ENCODE measurements at places on chromosomes 5 and 9. TPM values are rescaled to one million over a fixed set of nuclear protein-coding genes. Genes with fewer than 3 reads are reported as not detected.

The CAMLG gene
- 52.6 TPM for total RNA-seq

The CYSRT1 gene
- 1.1 TPM for total RNA-seq

The SLU7 gene
- 56.4 TPM for total RNA-seq

The CCL28 gene
- total RNA-seq = 1.7 TPM

The OBP2B gene
- not detected for total RNA-seq

The PPIC gene
- 3.6 TPM for total RNA-seq

The PCDHGA10 gene
- total RNA-seq = 2.2 TPM

The QRFP gene
- total RNA-seq = 0.33 TPM

DNA sequence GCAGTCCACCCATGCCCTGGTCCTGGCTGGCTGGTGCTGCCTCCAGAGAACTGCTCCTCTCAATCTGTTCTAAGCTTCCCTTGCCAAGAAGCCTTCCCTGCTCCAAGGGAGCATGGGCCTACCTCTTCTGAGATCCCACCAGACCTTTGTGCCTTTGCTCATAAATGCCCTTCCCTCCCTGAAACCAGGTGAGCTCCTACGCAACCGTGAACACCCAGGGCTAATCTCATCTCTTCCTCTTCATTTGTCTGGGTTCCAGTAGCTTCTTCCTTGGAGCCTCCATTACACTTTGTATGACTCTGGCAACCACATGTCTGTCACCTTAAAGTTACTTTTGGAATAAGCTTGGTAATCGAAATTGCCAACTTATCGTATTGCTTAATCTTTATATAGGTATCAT is 270.6 kb downstream of the PBX3 start:
- no peak for ATAC-seq

DNA sequence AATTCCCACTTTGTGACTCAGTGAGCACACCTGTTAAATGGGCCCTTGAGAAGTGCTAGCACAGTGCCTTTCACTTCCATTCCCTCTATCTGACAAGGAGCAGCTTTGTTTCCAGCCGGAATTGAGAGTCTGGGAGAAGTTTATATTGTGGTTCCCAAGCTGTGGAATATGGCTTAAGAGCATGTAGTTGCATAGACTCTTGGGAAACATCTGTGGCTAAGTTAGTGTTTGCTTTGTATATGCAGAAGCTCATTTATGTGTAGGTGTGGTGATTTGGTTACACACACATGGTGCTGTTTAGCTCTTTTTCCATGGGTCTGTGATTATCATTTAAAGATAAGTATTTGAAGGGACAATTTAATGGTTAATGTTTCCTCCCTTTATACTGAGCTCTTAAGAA is 110.5 kb upstream of the HMHB1 start:
- ATAC-seq = no peak

GRCh38 chr9:79817438-79818004 is 245.8 kb downstream of the TLE4 start:
- ATAC-seq = no peak

DNA sequence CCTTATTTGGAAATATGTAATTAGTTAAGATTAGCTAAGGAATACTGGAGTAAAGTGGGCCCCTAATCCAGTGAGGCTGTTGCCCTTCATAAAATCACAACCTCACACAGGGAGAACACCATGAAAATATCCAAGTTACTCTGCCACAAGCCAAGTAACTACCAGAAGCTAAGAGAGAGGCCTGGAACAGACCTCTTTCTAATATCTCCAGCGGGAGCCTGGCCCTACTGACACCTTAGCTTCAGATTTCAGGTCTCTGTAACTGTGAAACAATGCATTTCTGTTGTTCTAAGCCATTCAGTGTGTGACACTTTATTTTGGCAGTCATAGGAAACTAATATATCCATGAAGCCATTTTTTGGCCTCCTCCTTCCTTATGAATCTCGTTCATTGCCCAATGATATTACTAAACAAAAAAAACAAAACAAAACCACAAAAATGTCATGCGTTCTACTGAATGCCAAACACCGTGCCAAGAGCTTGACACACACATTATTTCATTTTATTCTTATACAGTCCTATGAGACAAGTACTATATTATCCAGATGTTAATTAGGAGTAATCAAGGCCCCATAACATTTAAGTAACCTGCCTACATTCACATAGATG is 699.0 kb downstream of the MAT2B start:
- ATAC-seq = no peak

DNA sequence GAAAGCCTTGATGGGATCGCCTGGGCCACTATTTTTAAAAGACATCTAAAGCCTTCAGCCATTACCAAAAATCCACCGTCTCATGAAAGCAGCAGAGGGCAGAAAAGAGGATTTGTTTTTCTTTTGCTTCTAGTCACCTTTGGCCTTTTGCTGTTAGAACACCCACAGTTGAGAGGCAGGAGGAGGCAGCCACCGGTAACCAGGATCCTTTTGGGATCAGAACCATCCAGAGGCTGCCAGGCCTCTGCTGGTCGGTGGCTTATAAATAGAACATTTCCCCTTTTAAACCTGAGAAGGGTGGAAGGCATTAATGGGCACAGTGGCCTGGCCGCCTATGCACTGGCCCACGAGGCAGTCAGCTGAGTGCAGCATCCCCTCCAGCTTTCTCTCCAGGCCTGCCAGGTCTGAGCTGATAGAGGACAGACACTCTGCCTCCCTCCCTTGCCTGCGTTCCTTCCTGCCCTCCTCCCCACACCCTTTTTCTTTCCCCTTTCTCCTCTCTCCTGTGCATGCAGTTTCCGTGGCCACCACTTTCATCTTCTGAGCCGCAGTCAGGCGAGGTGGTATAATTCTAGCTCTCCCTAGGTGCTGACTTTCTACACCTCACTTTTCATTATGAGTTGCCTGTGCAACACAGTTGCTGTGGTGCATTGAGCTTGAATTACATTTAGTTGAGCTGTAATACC is 253.4 kb downstream of the ARHGAP26 start:
- ATAC-seq = no peak

DNA sequence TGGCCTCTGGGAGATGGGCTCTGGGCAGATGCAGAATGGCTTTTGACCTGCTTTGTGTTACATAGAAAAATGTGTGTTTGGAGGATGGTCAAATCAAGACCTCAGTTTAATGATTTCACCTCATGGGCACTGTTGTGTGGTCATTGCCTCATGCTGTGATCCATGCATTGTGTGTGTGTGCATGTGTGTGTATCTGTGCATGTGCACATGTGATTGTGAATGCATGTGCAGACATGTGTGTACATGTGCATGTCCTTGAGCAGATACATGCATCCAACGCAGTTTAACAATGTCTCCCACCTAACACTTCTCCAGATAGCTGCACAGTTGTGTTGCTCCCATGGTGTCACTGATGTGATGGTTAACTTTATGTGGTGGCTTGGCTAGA is 40.1 kb upstream of the S1PR3 start:
- ATAC-seq = no peak

DNA sequence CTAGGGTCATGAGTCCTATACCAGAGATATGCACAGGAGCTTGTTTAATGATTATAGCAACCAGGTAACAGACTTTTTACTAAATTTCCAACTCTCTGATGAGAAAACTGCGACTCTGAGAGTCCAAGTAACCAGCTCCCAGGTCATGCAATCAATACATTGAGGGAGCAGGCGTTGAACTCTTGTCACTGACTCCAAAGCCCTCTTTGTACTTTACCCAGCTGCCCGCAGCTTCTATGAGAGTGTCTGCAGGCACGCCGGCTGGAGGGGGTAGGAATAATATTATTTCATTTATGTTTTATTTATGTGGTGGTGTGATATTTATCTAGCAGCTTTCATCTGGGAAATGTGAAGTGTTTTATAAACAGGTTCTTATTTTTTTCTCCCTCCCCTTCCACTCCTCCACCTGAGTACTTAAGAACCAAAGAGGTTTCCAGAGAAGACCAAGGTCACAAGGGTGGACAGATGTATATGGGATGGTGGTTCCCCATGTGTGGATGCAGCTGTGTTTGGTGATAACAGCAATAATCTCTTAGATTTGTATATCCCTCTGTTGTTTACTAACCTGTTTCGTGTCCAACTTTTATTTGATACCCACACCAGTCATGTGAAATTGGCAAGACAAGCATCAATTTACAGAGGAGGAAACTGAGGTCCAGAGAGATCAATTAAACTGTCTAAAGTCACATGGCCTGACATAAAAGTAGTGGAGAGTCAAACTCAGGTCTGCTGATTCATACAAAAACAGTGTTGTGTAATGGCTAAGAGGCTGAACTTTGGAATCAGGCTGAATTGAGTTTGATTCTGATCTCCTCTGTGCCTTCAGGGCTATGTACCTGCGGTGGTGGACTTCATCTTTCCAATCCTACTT is 140.2 kb upstream of the TRIM32 start:
- no peak for ATAC-seq

GRCh38 chr5:125888358-125888757 is 534.9 kb upstream of the GRAMD2B start:
- no peak for ATAC-seq

DNA sequence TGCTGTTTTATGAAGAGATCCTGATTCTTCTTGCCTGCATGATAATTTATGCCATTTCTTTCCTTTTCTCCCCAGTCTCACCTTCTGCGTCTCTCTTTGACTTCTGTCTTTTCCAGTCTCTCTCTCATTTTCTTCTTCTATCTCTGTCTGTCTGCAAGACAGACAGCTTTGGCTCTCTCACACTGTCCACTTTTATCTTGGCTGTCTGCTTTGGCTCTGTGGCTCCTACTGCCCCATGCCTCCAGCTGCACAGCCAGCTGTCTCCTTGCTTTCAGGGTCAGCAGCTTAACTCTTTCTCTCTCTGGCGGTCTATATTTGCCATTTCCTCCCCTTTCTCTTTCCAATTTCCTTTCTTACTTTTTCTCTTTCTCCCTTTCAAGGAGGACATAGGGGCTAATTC is 971.1 kb upstream of the COX7C start:
- no peak for ATAC-seq

DNA sequence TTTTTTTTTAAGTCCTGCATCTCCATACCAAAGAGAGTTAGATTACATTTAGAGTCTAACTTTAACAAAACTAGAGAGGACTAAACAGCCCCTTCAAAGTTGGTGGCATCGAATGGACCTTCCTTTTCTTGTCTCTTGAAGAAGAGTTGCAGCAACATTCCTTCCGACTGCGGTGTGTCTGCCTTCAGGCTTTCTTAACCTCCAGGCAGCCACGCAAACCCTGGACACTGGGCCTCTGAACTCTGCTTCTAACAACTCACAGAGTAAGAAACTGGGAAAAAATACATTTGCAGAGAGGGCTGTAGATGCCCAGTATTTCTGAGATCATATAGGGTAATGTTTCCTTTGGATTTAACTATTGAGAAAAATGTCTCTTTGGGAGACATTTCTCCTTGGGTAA is 120.5 kb upstream of the MAST4 start:
- ATAC-seq = no peak

DNA sequence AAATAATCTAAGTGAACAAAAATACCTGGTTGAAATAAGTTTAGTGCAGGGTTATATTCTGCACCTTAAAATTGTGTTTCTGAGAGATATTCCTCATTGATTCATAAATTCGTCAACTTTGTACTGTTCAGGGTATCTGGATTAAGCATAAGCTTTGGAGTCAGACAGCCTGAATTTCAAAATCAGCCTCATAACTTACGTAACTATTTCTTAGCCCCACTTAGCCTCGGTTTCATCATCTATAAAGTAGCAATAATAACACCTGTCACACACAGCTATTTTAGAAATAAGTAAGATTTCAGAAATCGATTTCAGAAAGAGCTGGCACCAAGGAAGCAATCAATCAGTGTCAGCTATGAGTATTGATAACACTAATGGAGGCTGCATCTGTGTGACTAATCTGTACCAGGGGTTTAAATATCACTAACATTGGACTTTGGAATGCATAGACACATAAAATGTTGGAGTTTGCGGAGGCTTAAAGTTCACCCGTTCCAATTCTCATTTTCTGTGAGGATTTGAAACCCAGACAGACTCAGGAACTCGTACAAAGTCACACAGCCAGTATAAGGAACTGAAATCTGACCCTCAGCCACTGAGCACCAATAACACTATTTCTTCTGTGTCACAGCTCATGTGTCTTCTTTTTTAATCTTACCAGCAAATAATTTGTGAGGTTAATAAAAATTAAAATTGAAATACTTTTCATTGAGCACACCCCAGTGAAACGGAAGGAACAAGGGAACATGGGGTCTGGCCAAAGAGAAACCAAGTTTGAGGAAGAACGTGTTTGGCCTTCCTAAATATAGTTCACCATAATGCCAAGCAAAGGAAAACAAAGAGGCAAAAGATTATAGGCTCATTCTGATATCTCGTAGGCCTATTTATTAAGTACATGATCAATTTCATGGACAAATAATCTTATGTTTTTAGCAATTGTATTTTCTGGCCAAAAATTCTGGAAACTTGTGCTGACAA is 194.4 kb upstream of the PTGER4 start:
- no peak for ATAC-seq

DNA sequence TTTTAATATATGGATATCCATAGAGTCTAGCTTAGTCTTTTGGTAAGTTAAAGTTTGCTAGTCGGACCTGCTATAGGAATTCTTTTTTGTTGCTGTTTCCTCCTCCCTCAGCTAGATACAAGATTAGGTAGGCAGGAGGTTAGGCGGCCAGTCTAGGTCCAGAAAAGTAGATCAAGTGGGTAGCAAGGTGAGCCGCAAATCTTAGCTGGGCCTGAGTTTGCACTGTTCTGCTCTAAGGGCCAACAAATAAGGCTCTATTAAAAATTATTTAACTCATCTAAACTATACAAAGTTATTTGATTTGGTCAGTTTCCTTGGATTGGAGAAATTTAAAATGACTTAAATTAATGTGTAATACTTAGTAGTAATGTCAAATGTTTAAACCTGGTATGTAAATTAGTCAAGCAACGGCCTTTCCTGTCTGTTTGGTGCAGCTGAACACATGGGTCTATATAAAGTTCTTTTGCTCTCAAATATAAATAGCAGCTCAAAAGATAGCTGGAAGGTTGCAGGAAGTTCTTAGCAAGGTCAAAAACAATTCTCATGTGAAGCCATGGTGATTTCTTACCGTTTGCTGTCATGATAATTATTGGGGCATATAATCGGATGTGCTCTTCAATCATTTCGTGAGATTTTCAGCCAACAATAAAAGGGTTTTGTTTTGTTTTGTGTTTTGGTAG is 72.0 kb downstream of the PRKACG start:
- ATAC-seq = no peak
